ENCODE measurements at places on chromosomes 6 and 20. TPM values are rescaled to one million over a fixed set of nuclear protein-coding genes. Genes with fewer than 3 reads are reported as not detected.

DNA sequence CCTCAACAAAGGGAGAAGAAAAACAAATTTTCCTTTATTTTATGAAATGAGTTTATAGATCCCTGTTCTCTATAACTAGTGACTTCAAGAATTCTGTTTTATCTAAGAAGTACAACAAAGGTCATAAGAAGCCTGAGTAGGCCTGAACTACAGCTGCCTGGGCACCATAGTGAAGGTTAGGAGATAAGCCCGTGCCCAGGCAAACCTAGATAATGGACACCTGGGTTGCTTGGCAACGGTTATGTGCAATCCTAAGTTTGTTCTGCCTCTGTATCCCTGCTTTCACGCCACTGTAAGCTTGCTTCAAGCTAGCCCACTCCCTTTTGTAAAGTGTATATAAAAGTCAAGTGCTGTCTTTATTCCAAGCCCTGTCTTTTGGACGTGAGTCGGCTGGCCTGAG is 23.2 kb downstream of the SCGN start:
- DNase-seq = no peak

- no peak for DNase-seq
Observed at GRCh38 chr20:48456366-48457192, 371.2 kb downstream of the PREX1 start.

SOX4 gene
- polyA plus RNA-seq = 17.5 TPM

GRCh38 chr6:129695373-129696027 is 14.5 kb downstream of the ARHGAP18 start:
- no peak for DNase-seq

DNA sequence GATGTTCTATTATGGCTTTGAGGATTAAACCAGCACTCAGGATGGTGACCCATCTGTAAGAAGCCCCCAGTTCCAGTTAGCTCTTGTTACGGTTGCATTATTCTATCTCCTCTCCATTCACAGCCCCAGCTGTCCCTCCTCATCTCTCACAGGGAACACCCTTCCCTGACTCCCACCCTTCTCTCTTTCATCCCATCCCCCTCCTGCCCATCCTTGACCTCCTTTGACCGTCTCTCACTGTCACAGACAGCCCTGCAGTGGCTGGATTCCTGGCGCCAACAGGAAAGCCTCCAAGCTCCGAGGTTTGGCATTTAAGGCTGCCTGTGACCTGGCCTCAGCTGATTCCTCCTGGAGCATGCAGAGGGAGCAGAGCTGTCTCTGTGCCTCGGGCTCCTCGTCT is 4.2 kb upstream of the BPIFB4 start:
- no peak for DNase-seq

DNA sequence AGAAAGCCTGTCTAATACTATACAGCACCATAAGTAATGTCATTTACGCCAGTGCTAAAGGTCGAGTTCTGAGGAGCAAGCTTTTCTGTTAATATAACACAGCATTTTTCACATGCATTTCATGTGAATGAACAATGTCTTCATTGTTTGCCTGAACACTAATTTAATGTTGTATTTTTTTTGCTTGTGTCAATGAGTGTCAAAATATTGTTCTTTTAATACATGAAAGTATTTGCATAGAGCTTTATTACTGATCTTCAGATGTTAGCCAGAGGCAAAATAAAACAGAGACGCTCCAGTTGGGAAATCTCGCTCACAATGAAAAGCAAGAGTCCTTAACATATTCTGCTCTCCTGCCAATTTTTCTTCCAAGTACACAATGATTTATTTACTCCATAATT is 151.8 kb downstream of the FOXC1 start:
- DNase-seq = no peak

GRCh38 chr6:30060606-30061091 is 416 bp upstream of the POLR1H start:
- DNase-seq = no peak

DNA sequence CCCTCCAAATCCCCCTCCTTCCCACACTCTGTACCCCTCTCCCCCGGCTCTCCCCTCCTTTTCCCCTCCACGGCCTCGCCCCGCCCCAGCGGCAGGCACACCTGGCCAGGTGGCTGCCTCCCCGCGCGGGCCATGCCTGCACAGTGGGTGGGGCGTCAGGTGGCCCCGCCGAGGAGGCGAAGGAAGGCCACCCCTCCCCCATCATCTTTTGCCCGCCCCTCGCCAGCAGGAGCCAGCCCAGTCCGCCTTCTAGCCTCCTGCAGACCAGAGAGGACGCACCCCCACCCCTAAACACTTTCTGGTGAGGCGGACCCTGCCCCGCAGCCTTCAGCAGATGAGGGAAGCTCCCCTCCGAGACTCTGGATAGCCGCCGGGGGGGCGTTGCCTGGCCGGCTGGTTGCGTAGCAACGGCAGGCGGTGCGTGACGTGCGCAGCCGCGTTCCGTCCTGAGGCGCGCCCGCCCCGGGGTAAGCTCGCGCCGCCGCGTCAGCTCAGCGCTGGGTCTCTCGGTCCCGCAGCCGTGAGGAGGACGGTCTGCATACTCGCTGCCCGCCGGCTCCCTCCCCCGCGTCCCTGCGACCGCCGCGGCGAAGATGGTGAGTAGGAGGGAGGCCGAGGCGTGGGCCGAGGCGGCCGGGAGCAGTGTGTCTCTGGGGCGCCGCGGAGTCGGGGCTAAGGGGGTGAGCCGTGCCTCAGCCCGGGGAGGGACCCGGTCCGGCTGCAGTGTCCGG is at the start of gene DSTN:
TSS of gene DSTN (plus strand) at position 460 of the 731 bp plus-strand sequence. CDS start at position 594, 134 bp downstream.
- DNase-seq = peak; percentile 96

DNA sequence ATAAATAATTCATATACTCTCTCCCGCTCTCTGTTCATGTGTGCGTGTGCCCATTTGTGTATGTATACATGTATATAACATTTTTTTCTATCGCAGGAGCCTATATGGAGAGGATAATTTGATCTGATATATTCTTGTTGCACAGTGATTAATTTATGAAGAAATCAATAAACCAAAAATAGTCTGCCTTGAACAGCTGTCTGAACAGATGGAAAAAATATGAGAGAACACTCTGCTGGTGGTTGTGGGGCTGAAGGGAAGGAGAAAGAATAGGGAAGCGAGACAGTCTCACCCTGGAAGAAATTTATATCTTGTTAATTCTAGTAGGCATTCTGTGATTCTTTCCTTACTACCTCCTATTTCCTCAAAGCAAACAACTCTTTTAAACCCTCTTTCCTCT is 96.6 kb upstream of the B3GAT2 start:
- DNase-seq = no peak

DNA sequence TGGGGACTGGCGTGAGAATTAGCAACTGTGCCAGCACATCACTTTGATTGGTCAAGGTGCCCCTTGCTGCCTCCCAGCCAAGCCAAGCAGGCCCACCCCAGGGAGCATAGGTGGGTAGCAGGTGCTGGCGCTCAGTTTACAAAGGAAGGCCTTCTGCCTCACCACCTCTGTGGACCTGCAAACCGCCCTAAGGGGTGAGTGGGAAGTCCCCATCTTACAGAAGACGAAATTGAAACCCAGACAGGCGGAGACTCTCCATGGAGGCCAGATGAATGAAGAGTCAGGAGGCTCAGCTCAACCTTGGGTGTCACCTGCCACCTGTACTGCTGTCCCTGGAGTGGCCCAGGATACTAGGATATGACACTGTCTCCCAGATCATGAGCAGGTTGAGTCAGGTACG is 21.5 kb upstream of the MAS1L start:
- no peak for DNase-seq

GRCh38 chr20:11144114-11144950 is 470.5 kb upstream of the JAG1 start:
- DNase-seq = no peak

Data from A549 (cell line).